ENCODE measurements at places on chromosomes 7 and 10.

- DNase-seq, result peak; percentile 39
These were observed 598 bp downstream of the MCMBP start for GRCh38 chr10:119871881-119872609.

DNA sequence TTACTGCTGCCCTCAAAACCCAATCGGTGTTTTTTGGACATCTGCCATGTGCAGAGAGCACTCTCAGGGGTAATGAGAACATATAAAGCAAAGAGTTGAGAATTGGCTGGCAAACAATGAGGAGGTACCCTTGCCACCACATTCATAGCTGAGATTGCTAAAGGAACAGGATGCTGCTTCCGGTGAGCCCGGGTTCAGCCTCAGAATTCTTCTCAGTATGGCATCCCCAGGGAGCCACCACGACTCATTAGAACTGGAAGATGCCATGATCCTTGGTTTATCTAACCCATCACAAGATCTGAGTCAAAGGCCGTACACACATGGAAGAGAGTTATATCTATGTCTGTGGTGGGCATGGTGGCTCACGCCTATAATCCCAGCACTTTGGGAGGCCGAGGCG lies 174.4 kb downstream of the ARID5B start:
- DNase-seq, result no peak

- no peak for DNase-seq
These were observed 17.9 kb downstream of the CAMK1D start for GRCh38 chr10:12367272-12367671.

DNA sequence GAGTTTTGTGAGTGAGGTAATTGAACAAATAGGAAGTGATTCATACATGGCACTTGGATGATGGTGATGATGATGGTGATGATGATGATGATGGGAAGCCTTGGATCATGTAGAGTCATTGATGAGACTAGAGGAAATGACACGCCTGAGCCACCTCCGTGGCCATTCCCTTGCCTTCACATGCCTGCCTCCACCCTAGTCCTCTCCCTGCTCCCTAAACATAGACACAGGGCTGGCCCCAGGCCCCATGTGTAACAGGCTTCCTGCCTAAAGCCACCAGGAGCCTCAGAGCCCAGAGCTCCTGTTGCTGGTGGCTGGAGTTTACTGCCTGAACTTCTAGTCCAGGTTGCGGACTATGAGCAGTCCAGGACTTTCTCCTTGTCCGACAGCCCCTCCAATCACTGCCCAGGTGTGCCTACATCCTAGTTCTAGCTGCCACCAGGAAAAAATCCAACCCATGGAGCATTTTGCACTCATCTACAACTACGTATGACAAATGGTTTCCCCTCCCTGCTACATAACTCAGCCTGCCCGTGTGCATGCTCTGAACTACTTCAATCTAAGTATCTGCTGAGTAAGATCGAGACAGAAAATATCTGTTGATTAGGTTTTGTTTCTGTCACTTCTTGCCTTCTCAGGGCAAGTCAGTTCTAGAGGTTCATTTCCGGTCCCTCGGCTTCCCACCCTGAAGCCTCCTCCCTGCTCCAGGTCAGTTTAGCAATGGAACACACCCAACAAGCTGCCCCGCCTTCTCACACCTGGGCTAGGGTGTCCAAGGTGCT lies 35.5 kb upstream of the KDM7A start:
- DNase-seq, result no peak
